ENCODE measurements at places on chromosomes 11 and 22.

GRCh38 chr22:49951986-49952896, 8.3 kb upstream of the PIM3 start:
- DNase-seq = no peak

GRCh38 chr11:34495239-34495723, 18.3 kb downstream of the ELF5 start:
- no peak for DNase-seq

DNA sequence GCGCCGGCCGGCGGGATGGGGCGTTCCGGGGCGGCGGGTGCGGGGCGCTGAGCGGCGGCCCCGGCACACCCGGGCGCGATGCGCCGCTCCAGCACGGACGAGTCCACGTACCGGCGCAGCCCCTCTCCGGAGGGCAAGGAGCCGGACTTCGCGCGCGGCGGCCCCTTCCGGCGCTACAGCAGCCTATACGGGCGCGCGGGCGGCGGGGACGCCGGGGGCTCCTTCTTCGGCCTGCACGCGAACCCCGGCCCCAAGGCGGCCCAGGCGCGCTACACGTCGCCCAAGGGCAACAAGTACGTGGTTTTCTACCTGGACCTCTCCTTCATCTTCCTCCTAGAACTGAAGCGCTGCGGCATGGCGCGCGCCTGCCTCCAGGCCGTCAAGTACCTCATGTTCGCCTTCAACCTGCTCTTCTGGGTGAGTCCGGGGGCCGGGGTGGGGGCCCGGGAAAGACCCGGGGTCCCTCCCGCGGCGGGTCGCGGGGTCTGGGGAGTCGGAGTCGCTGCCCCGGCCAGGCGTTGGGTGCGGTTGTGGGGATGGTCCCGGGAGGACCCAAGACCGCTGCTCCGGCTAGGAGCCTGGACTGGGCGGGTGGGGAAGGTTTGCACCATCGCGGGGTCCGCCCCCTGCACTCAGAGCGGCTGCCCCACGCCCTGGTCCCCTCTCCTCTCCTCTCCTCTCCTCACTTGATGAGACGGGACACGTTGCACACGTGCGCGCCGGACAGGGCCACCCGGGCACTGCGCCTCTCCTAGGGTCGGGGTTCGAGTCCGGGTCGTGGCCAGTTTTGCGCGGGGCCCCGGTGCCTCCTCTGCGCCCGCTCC, 7.5 kb downstream of the TSPAN4 start:
- DNase-seq = no peak

DNA sequence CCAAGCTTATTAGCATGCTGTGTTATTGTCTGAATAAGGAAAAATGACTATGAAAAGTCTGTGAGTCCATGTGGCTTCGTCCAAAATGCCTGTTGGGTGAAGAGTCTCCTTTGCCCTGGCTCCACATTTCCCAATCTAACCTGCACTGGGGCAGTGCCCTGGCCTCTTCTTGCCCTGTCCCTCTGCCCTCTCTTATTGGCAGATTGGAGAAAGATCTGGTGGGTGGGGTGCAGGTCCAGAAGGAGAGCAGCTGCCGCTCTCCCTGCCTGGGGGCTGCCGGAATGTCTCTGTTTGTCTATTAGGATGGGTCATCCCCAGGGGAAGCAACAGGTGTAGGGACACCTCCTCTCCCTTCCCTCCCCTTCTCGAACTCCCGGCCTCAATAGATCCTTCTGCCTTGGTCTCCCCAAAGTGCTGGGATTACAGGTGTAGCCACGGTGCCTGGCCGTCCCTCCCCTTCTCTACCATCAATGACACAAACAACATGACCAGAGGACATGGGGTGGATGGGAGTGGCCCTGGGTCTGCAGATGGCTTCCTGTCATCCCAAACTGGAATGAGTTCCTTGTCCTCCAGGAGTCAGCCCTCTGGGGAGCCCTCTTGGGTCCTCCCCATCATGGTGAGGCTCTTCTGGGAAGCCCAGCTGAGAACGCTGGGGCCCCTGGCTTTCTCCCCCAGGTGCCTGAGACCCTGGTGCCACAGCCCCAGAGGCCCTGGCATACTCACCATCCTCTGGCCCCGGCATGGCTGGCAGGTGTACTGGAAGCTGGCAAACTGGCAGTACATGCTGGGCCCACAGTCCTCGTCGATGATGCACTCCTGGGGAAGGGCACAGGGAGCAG, 40.5 kb downstream of the DKK3 start:
- no peak for DNase-seq

DNA sequence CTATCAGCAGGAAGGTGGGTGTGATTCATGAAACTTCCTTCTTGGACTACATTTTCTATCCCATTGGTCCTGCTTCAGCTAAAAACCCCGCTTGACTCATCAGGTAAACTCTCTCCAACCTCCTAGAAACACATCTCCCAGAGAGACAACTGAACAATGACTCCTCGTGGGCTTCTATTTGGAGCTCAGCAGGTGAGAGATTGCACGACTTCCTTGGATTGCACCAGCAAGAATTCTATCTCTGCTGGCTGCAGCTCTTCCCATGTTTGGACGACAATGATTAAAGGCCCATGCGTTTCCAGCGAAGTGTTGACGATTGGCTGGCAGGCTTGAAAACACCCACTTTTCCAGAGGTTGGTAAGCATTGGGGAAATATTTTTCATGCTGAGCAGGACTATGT, 216.1 kb upstream of the NTM start:
- no peak for DNase-seq

GRCh38 chr11:117159892-117160291, 15.8 kb downstream of the PAFAH1B2 start:
- no peak for DNase-seq

DNA sequence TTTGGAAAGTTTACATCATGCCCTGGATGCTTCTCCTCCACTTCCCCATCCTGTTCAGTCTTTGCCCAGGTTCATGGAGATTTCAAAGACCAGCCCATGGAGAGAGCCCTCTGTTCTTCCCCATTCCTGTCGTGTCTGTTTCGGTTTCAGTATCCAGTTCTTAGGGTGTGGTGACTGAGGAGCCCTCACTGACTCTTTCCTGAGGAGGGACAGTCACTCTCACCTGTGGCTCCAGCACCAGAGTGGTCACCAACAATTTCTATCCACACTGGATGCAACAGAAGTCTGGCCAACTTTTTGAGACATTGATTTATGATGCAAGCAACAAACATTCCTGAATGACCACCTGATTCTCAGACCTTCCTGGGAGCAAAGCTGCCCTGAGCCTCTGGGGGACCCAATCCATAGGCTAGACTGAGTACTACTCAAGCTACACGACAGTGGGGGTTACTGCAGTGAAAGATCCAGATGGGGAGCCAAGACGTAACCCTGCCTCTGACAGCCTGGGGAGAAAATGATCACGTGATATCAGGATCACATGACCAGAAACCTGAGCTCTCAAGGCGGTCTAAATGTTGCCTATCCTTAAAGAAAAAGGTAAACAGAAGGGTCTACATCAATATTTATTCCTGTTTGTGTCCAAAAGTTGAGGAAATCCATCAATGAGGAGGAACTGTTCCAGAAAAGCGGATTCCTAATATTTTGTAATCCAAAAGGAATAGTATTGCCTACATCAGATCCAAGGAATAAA, 76.2 kb upstream of the VPREB1 start:
- DNase-seq = peak; percentile 36
